ENCODE measurements at places on chromosomes 1 and 21.
A peak's percentile ranks its signal among the peaks of the same experiment; 100 is the strongest.

DNA sequence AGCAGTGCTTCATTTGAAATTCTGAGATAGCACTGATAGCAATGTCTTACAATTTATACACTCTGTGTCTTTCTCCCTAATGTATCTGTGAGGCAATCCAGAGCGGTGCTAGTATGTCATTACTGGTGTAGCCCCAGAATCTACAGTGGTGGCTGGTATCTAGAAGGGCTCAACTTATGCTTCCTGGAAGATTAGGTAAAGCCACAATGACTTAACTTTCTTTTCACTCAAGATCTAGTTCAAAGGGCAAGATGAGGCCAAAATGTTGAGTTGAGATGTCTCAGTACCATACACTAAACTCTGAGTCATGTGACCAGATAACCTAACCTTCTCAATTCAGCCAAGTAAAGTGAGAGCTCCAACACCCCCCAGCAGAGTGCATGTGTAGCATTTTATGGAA, 77.5 kb downstream of the PAPPA2 start:
- no peak for DNase-seq

GRCh38 chr1:94738371-94738770, 81.8 kb upstream of the SLC44A3 start:
- no peak for DNase-seq

DNA sequence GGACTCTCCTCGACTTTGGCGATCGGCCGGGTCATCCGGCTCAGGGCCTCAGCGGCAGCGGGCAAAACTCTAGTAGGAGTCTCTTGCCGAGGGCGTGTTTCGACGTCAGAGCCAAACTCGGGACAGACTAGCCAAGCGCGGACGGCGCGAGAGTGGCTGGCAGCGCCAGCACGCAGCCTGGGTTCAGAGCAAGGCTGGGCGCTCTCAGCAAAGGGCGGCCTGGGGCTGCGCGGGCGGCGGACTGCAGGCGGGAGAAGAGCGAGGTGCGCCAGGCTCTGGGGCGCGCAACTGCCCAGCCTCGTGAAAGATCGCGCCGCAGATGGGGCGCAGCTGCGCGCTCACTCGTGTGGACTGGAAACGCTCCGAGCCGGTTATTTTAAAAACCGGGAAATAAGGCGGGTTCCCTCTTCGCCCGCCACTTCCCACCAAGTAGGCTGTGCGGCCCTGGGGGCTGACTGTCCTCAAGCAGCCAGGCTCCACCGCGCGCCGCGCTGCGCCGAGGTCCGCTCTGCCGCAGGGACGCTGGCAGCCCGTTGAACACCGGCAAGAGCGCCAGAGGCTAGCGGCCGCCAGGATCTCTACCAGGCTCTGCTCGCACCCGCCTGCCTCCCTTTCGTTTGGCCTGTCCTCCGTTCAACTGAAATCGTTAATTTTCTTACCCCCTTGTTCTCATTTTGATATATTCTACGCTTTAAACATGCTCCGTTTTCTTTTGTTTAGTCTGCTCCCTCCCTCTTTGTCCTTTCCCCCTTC, 2.4 kb downstream of the ALX3 start:
- DNase-seq, result no peak

- no peak for DNase-seq
Measured at GRCh38 chr1:73901738-73902137, 296.2 kb downstream of the LRRIQ3 start.

- DNase-seq, result no peak
Measured at GRCh38 chr1:48044311-48044710, 47.1 kb upstream of the TRABD2B start.

DNA sequence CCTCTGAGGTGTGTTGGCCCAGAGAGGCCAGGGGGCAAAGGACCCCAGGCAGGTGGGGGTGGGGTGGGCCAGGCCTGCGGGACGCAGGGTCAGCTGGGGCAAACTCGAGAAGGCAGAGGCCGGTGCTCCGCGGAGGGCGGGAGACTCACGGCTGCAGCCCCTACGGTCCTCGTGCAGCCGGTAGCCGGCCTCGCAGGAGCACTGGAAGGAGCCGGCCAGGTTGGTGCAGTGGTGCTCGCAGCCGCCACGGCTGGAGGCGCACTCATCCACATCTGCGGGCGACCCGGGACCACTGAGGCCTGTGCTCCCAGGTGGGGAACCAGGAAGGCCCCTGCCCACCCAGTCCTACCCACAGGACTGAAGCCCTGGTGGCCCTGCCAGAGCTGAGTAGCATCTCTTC, 55.3 kb downstream of the ARHGEF16 start:
- DNase-seq, result no peak

- peak; percentile 30 for DNase-seq
Measured at GRCh38 chr1:181100015-181100905, 11.8 kb downstream of the IER5 start.

DNA sequence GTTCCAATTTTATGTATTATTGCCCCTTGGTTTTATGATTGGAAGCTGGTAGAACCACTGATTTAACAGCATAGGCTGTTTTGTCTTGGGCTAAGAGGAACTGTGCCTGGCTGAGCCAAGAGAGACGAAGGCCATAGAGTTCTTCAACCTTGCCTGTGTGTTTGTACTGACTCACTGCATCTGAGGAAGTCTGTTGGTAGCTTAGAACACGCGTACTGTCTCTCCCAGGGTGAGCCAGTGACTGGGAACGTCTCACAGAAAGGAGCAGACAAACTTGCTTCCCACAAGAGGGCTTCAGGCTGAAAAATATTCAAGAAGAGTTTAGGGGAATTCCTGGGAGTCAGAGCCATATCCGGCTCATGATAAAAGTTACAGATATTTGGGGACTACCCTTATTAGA, 14.9 kb downstream of the TMEM51 start:
- DNase-seq, result peak; percentile 3

DNA sequence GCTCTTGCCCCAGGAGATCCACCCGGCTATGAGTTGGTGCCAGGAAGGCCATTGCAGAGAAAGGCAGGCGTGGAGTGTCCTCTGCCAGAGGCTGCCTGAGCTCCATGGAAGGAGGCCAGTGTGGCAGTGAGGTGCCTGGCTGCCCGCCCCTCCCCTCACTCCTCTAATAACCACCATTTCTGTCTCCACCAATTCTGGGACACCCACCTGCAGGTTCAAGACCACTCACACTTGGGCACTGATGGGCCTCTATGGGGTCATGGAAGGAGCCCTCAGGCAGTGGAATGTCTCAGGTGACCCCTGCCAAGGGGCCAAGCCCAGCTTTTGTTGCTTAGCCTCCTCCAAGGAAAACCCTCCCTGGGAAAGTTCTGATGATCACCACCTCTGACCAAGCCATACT, 731.6 kb downstream of the MATN1 start:
- DNase-seq, result no peak

DNA sequence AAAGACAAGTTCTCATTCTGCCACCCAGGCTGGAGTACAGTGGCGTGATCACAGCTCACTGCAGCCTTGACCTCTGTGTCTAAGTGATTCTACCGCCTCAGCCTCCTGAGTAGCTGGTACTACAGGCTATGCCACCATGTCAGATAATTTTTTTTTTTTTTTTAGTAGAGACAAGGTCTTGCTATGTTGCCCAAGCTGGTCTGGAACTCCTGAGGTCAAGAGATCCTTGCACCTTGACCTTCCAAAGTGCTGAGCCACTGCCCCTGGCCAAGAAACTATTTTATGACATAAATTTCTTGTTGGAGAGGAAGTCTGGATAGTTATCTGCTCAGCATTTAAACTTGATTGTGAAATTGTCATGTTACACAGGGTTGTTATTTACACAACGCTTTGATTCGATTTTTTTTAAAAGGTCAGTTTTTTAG, 2.1 kb downstream of the SCCPDH start:
- no peak for DNase-seq

DNA sequence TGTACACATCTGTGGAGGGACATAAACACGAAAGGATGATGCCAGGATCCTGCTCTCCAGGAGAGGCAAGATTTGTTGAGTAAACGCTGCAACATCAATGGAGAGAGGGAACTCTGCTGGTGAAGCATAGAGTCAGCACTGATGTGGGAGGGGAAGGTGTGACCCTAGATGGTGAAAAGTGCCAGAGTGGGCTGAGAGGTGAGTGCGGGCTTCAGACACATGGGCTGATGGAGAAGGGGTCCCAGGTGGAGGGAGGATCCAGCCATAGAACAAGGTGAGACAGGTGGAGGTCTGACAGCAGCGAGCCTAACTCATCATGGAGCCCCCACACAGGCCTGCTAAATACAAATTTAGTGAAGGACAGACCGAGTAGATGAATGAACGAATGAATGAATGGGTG, 9.7 kb downstream of the RD3 start:
- DNase-seq, result no peak

GRCh38 chr1:81808760-81809159, 8.0 kb downstream of the ADGRL2 start:
- no peak for DNase-seq

- peak; percentile 46 for DNase-seq
Measured at GRCh38 chr1:25875154-25875855, at the start of gene PAQR7. Gene PAQR7, minus strand, starts transcription at chr1:25875708. Its CDS starts 11,869 bp downstream, at chr1:25863839.

- DNase-seq, result no peak
Measured at GRCh38 chr1:212710566-212710965, 10.9 kb upstream of the BATF3 start.

DNA sequence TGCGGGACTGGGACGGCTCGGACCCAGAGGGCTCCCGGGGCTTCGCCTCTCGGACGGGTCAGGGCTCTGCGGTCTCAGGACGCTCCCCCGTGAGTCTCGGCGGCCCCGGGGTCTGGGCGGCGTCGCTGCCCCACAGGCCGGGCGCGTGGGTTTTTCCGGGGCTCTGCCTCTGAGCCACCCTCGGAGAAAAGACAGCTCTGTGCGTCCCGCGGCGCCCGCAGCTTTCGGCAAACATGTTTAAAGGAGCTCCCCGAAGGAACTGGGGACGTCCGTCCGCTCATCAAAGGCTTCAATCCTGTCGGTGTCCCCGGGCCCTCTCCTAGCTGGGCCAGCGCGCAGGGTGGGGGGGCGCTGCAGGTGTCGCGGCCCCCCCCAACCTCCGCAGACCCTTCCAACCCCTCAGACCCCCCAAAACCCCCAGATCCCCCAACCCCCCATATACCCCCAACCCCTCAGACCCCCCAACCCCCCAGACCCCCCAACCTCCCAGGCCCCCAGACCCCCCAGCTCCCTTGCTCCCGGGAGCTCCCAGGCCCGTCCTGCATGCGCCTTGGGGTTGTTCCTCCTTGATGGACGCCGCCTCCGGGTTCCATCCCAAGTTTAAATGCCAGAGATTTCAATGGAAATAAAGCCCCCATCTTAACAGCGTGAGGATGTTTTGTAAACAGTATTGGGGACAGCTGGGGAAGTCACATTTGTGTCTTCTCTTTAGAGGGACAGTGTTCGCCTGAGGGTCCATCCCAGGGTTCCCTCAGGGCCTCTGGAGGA, 996 bp upstream of the C1orf159 start:
- peak; percentile 23 for DNase-seq

GRCh38 chr21:38358666-38359065, 101.9 kb downstream of the KCNJ15 start:
- no peak for DNase-seq

DNA sequence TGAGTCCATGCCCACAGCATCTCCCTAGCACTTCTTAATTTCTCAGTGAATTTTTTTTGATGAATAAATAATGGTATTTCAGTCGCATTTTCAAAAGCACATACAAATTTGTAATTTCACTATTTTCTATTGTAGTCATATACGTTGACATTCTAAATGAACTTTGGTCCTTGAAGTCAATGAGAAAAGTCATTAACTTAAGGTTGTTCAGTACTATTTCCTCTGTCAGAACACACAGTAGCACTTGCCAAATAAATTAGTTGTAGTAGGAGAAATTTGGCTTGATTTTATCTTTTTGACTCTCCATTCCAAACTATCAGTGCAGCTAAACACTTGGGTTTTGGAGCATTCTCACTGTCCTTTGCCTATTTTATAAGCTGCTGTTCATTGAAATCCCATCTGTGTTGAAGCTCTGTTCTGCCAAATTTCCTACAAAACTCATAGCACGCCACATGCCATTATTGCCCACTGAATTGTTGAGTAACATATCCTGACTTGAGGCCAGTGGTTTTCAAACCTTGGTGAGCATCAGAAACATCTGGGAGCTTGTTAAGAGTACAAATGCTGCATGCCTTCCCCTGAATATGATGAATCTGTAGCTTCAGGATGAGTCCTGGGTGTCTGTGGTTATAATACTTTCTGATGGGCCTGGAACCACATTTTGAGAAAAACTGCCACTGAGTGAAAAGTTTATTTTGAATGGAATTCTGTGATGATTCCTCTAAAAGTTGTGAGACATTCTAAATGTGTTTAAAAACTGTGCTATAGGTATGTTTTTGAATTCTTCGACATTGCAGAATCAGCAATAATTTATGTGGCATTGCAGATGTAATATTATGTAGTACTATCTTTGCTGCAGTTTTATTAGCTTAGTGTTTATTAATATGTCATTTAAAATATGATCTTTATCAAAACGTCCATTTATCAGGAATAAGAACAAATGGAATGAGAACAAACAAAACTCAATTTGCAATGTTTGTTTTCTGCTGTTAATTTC, 78.9 kb downstream of the DNM3 start:
- no peak for DNase-seq

DNA sequence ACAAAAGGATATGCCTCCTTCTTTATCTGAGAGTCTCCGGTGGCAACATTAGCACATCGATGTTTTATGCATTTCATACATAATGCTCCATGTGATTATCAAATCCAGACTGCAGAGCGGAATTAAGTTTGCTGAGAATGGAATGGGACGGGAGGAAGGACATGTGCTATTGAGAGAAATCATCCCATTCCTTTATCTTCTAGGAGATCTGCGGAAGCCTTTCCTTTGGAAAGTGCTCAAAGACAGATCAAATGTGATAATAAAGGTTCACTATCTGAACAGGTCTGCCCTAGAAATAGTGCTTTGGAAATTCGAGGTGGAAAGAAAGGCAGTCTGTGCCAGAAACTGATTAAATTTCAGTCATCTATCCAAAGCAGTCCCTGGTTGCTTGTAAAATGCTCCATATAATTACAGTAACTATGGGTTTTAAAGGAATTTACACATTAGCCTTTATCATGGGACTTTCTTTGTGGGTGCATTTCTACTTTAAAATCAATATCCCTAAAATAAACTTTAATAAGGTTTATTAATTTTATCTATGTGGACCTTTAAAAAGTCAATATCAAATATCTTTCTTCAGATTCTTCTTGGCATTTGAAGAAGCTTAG, 473.5 kb upstream of the ADGRL2 start:
- no peak for DNase-seq

DNA sequence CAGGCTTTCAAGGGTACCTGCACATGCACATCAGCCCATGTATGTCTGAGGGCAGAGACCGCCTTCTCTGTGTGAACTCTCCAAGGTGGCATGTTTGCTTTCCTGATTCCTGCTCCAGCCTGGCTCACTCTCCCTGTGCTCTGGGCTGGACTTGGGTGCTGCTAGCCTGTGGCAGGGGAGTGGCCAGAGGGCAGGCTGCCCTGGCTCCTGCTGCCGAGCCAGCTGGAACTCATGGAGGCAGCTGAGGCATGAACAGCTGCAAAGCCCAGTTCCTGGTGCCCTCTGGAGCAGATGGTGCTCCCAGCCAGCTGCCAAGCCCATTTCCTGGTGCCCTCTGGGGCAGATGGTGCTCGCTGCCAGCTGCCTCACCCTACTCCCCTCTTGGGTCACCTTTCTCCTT, 7.6 kb downstream of the UBL4B start:
- no peak for DNase-seq

DNA sequence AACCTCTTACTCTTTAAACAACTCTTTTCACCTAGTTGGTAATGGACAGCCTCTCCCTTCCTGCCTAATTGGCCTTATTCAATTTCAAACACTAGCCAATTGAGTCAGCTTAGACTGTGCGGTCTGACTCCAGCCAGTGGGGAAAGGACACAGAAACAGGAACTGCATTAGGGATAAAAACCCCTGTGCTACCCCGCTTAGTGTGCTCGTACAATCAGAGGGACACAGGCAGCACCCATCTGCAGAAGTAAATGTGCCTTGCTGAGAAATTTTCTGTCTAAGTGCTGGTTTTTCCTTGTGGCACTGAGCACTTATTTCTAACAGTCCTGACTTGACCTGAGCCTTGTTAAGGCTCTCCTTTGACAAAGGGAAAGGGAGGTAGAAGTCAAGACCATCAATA, 6.0 kb upstream of the CD2 start:
- DNase-seq, result no peak

Data from CD4-positive, alpha-beta T cell treated with Interleukin-2 at 100 ng/mL for 4 hours (primary cell).